ENCODE measurements at places on chromosomes 4 and X.

GRCh38 chrX:10076765-10077164 is 80.0 kb upstream of the CLCN4 start:
- DNase-seq: no peak

- DNase-seq: no peak
These were observed 12.4 kb downstream of the PAQR3 start for GRCh38 chr4:78926826-78927225.

DNA sequence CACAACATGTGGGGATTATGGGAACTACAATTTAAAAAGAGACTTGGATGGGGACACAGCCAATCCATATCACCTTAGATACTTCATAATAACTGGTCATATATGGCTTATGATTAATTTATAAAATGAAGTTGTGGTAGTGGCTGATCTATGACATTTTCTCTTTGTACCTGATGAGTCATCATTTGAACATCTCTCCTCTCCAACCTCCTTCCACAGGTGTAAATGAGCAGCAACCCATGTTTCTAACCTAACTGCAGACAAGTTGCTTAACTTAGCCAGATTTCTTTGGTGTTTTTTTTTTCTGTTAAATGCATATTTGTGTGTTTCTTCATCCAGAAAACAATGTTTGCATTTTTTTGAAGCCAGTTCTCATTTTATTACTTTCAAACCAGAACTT is 42.6 kb downstream of the SPANXA2 start:
- DNase-seq: no peak

DNA sequence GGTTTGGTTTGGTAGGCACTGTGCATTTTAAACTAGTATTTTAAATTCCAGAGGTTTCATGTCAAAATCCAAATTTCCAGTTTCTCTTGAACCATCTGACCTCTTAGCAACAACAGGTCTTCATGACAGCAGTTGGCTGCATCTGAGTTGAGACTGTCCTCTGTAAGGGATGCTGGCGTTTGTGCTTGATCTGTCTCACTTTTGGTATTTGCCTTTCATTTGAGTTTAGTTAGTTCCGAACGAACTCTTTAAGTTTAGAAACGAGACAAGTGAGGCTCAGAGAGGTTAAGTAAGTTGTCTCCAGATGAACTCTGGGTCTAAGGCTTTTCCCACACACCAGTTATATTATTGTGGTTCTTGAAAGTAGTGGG is 29.1 kb downstream of the SPARCL1 start:
- no peak for DNase-seq

DNA sequence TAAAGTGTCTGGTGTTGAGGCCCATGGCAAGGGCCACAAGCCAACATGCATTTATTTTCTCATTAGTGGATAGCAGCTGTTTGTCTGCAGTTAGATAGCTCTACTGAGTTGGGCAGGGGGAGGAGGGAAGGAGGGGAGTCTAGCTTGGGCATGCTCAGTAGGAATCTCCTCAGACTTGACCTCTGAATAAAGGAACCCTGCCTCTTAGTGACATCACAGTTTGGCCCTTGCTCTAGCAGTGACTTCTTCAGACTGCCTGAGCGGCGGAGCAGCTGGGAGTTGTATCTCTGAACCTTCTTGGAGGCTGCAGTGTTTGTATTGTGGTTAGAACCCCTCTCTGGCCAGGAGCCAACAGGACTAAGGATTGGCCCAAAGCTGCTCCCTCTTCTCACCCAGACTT is 57.4 kb downstream of the BCORL1 start:
- no peak for DNase-seq

- DNase-seq: no peak
These were observed 331.1 kb upstream of the SLC7A11 start for GRCh38 chr4:138573246-138573645.

DNA sequence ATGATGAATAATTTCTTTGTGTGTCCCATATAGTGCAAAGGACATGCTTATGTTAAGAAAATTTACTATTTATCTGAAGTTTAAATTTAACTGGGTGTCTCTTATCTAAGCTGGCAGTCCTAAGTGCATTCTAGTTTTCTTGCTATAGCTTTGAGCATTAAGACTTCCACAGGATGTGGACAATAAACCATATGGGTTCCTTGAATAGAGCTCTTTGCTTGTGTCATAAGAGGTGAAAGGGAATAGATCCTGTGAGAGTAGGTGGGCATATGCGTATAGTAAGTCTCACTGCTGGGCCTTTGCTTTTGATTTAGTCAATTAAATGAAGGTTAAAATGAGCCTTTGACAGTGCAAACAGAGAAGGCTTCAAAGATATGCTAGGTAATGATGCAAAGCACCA is 223.4 kb upstream of the GYPA start:
- no peak for DNase-seq

GRCh38 chr4:176945334-176945733 is 152.6 kb upstream of the VEGFC start:
- DNase-seq: no peak

GRCh38 chr4:48228949-48229348 is 40.7 kb downstream of the TEC start:
- DNase-seq: no peak

- no peak for DNase-seq
These were observed 1.0 kb downstream of the GABRA4 start for GRCh38 chr4:46992338-46992737.

- DNase-seq: no peak
These were observed 94.0 kb downstream of the FBXO8 start for GRCh38 chr4:174189392-174190015.

DNA sequence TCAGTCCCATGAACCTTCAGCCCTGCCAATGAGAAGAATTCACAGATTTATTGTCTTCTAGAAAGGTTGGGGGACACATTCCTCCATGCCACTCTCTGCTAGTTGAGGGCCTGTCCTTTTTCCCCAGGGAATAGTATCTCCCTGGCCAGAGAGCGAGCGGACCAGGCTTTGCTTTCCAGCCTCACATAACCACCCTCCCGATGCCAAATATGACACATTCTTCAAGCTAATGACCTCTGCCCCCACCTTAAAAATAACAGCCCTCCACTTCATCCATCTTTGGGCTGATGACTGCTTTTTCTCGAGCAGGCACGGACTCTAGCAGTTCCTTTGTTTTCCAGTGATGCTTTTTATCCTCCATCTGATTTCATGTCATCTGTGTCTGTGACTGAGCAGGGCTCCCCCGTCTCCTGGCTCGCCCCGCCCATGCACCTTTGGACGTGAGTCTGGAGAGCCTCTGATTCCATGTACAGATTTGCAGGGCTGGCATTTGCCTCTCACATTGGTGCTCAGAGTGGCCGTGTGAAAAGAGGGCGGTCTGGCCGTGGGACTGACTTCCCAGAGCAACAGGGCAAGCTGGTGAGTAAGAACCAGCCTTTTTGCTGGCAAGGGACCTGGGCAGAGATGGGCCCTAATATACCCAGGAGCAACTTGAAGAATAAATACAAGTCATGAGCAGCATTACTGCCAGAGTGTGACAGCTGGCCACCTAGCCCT is 279.8 kb downstream of the BCOR start:
- DNase-seq: no peak

DNA sequence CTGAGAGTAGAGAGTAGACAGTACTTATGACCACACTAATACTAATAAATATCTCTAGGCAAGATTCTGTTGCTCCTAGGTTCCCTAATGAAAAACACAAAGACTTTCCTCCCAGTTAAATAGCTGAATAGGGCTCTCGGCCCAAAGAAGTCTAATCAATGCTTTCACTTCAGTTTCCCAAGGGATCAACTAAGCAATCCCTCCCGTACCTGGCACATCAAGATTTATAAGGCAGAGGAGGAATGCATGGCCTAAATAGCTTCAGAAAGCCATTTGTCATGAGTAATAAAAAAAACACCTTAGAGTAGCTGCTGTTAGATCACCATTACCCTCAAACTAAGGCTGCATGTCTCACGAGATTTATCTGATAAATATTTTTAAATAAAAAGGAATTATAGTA is 56.8 kb upstream of the EXOC1L start:
- no peak for DNase-seq

GRCh38 chr4:148344941-148345340 is 97.3 kb downstream of the NR3C2 start:
- DNase-seq: no peak

GRCh38 chr4:94695384-94695783 is 62.4 kb upstream of the BMPR1B start:
- DNase-seq: no peak

DNA sequence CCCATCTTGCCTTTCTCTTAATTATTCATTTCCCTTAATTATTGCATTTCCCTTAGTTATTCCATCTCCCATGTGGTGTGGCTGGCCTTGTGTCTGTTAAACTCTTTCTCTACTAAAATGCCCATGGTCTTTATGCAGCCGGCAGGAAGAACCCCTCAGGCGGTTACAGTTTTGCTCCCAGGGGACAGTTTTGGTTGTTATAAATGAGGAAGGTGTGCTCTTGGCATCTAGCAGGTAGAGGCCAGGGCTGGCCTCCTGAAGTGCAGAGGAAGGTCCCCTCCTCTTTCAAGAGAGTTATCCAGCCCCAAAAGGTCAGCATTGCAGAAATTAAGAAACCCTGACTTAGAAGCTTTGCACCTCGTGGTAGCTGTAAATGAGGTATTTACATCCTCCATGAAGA is 18.0 kb downstream of the TBL1X start:
- no peak for DNase-seq

- no peak for DNase-seq
These were observed 176.5 kb downstream of the FBXW7 start for GRCh38 chr4:152359208-152360044.

- DNase-seq: no peak
These were observed 58.5 kb downstream of the PPA2 start for GRCh38 chr4:105415281-105415744.

GRCh38 chr4:22814906-22815305 is 122.2 kb downstream of the GBA3 start:
- DNase-seq: no peak

DNA sequence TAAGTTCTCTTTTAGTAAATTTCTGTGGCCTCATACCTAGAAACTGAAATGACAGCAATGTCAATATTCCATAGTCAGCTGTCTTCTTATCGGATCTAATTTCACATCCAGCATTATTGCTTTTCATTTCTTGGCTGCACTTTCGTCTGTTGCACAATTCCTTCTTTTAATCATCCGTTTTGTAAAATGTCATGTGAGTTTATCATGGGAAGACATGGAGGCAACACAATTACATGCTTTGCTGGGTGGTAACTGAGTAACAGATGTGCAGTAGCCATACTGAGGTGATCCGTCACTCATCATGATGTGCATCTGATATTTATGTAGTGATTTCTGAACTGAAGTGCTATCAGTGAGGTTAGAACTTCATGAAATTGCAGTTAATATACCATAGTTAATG is 68.3 kb upstream of the SLC7A11 start:
- DNase-seq: no peak

DNA sequence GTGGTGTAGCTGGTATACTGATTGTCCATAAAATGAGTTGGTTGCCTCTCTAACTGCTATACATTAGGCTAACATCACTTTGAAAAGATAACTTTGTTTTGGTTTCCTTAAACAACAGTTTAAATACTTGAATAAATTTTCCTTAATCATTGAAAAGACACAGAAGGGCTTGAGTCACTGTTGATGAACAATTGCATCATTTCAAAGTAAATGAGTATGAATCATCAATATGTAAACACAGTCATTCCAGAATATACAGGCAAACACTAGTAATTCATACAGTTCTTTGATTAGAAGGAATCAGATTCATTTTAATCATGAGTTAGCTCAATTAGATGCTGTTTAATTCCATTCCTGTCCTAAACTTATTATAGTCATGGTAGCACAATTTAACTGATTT is 160.6 kb downstream of the AFF2 start:
- DNase-seq: no peak

DNA sequence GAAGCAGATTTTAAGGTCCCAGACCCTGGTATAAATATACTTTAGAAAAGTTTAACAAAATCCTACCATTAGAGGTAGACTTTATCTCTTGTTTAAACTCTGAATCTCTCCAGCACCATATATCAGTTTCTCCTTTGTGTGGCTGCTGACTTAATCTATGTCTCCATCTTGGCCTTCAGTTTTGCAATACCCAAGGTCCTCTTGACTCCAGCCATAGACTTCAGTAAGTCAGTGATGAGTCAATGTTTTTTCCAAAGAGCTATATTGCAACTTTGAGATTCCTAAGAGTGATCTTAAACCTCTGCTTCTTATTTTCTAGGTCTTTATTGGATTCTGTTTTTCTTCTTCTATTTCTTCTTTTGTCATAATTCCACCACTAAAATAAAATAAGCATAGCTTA is 50.8 kb upstream of the ADGRL3 start:
- DNase-seq: no peak

DNA sequence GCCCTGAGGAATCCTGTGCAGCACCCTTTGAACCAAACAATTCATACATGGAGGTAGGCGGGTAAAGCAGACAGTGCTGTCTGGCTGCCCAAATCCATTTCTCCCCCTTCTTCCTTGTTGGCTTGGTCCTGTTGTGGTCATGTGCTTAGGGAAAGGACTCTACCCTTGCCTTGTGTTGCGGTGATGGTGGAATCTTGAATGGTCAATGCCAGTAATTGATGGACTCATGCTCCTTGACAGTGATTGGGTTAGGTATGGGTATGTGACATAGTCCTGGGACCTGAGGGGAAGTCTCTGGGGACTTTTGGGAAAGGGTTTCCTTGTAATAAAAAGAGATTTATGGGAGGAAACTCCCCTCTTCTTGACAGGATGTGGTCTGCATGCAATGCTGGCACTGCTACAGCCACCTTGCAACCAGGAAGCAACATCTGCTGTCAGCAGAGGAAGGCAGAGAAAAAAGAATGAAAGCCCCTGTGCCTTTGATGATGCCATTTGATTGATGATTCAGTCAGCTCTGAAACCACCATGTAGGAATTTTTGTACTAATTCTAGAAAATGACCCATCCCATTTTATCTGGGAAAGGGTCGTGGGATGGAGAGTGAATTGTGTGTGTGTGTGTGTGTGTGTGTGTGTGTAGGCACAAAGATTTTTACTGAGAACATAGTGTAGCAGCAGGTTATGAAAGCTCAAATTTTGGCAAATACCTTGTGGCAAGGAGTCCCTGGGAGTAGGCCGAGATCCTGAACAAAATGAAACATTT is 30.0 kb upstream of the HUWE1 start:
- no peak for DNase-seq

DNA sequence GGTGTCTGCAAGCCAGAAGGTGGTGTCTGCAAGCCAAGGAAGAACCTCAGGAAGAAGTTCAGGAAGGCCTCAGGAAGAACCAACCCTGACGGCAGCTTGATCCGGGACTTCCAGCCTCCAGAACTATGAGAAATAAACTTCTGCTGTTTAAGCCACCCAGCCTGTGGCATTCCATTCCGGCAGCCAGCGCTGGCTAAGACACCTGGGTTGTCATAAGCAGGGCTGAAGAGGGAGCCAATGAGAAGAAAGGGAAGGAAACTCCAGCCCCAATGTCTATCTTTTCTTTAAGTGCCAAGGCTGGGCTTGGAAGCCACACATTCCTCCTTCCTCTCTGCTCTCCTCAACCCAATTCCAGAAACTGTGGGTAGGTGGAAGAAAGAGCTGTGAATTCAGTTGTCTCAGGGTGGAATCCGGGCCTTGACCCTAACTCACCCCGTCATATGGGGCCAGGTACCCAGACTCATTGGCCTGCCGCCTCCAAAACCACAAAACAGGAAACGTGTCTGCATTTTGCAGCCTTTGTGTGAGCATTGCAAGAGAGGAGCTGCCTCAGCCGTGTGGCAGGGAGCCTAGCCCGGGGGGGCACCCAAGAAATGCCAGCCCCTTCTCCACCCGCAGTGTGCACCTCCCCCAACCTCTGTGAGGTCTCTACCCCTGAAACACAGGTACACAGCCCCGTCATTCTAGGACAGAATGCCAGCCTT is 26.8 kb downstream of the CRMP1 start:
- no peak for DNase-seq

All from thoracic aorta (tissue), 2 donors.